ENCODE measurements at places on chromosomes 6 and 20. TPM values are rescaled to one million over a fixed set of nuclear protein-coding genes. Genes with fewer than 3 reads are reported as not detected.

- DNase-seq: no peak
- H3K4me1 ChIP-seq: peaks cover 69% of the 10 kb centered on the region
- H3K4me3 ChIP-seq: no peak overlapping the region
- H3K27me3 ChIP-seq: no peaks in the 10 kb centered on the region
- no peak overlapping the region for H3K27ac ChIP-seq
These were observed 12.9 kb downstream of the RIPOR2 start for GRCh38 chr6:24922814-24923213.

GRCh38 chr6:37622646-37623071 is 75.0 kb downstream of the MDGA1 start:
- no peak overlapping the region for H3K4me3 ChIP-seq
- H3K27me3 ChIP-seq: peaks cover 11% of the 10 kb centered on the region
- no peak for DNase-seq

DNA sequence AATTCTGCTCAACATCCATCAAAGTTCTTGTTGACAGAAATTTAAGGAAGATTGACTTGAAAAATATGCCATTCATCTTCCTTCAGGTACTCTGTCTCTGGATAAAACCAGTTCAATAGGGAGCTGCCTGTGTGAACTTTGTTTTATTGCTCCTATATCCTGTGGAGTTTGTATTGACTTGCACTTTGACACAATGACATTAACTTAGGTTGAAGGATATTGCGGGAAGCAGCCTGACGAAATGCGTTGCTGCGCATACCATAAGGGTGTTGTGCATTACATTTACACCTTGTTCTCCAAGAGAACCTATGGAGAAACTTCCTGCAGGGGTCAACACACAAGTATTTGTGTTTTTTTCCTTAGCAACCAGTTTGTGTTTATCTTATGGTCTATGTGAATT is 185.4 kb upstream of the GRIK2 start:
- H3K27ac ChIP-seq: no peak overlapping the region
- no peak for DNase-seq
- H3K36me3 ChIP-seq: no peaks in the 10 kb centered on the region
- H3K4me3 ChIP-seq: no peak overlapping the region

DNA sequence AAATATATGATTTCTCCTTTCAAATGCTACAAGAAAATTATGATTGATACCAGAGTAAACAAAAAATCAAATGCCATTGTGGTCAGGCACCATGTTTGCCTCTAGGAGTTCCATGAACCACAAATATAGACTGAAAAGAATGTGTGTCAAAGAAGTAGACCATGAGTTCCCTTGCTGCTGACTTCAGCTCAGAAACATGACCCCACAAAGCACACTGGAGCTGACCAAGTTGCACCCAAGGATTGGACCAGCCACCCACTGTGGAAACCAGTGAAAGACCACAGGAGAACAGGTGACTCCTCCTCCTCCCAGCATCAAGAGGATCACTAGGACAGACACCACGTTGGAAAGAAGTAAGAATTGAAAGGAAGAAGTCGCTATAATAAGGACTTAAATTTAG is 90.8 kb upstream of the TENT5A start:
- DNase-seq: no peak
- H3K27me3 ChIP-seq: no peaks in the 10 kb centered on the region
- no peak overlapping the region for H3K4me3 ChIP-seq
- H3K27ac ChIP-seq: 0 out of 2 replicates have a peak overlapping the region, but pooled peaks have one; percentile 19
- H3K4me1 ChIP-seq: no peaks in the 10 kb centered on the region

DNA sequence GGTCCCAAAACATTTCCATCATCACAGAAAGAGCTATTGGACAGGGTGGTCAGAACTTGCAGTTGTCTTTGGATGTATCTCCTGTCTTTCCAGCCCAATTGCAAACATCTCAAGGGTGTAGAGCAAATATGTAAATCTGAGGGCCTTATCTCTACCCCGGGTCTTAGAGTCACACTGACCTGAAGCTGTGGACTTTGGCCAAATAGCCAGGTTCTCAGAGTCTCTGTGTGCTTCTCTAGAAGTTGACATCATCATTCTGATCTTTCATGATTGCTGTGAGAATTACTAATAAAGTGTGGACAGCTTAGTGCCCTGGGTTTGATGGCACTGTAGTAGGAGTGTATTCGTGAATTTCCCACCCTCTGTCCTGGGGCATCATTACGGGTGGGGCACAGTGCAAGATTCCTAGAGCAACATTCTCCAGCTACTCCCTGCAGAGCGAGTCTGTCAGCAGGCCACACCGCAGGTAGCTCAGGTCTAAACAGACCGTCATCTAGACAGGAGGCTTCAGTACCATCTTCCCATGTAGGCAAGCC is 71.1 kb downstream of the SLC24A3 start:
- no peak overlapping the region for H3K4me3 ChIP-seq
- no peak overlapping the region for H3K27ac ChIP-seq
- no peak for DNase-seq
- 0 out of 2 replicates have a peak, but pooled peaks cover 3% of the 10 kb centered on the region for H3K36me3 ChIP-seq
- peaks cover 10% of the 10 kb centered on the region for H3K4me1 ChIP-seq
- H3K27me3 ChIP-seq: no peaks in the 10 kb centered on the region

- no peaks in the 10 kb centered on the region for H3K4me1 ChIP-seq
- no peak for DNase-seq
- H3K27me3 ChIP-seq: no peaks in the 10 kb centered on the region
- no peak overlapping the region for H3K27ac ChIP-seq
- H3K36me3 ChIP-seq: no peaks in the 10 kb centered on the region
These were observed 142.4 kb upstream of the TNFAIP3 start for GRCh38 chr6:137724495-137725211.

- no peak overlapping the region for H3K27ac ChIP-seq
- no peaks in the 10 kb centered on the region for H3K27me3 ChIP-seq
- H3K4me3 ChIP-seq: no peak overlapping the region
- peaks cover 3% of the 10 kb centered on the region for H3K4me1 ChIP-seq
These were observed 56.1 kb downstream of the ADGRG6 start for GRCh38 chr6:142357879-142358278.

DNA sequence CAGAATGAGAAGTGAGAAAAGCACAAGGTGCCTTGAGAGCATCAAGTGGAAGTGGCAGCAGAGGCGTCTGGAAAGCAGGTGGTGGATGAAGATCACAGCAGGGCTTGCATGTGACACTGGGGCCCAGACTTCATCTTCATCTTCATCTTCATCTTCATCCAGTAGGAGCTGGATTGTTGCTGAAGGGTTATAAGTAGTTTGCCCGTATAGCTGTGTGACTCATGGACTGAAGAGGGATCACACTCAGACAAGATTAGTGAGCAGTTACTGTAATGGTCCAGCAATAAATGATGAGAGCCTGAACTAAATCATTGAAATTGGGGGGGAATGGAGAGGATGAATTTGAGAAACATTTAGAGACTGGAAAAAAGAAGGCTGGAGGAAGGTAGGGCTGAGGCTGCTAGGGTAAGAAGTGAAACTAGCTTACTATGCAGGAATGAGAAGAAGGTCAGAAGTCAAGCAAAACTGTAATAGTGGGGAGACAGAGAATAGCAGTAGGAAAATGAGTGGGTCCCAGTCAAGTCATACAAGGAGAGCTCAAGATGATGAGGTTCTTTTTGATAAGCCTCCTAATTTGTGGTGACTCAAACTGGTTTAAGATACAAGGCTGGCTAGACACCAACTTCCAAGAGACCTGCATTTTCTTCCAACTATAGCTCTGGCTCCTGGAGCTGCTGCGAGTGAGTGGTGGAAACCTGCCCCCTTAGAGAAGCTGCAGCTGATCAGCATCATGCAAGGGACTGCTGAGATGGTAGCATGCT is 92.3 kb upstream of the BEND6 start:
- no peaks in the 10 kb centered on the region for H3K36me3 ChIP-seq
- no peaks in the 10 kb centered on the region for H3K27me3 ChIP-seq
- DNase-seq: no peak
- H3K4me3 ChIP-seq: no peak overlapping the region
- peaks cover 32% of the 10 kb centered on the region for H3K4me1 ChIP-seq
- H3K27ac ChIP-seq: no peak overlapping the region

GRCh38 chr6:127920804-127921203 is 19.9 kb upstream of the THEMIS start:
- no peak overlapping the region for H3K27ac ChIP-seq
- peaks cover 7% of the 10 kb centered on the region for H3K36me3 ChIP-seq
- H3K4me3 ChIP-seq: no peak overlapping the region
- H3K27me3 ChIP-seq: no peaks in the 10 kb centered on the region
- peaks cover 8% of the 10 kb centered on the region for H3K4me1 ChIP-seq

TCF19 gene
- total RNA-seq: 10.2 TPM

TREM1 gene
- not detected for total RNA-seq

SCRT2 gene
- total RNA-seq: 0.14 TPM

NCR2 gene
- total RNA-seq: not detected

TNNC2 gene
- 3.0 TPM for total RNA-seq

Data from WTC11 (cell line).